Forelimb muscle (tissue), 1 donor: ENCODE measurements at places on chromosomes 1 and 21. TPM values are rescaled to one million over a fixed set of nuclear protein-coding genes. Genes with fewer than 3 reads are reported as not detected.

The SPATA21 gene
- polyA plus RNA-seq, result not detected

DNA sequence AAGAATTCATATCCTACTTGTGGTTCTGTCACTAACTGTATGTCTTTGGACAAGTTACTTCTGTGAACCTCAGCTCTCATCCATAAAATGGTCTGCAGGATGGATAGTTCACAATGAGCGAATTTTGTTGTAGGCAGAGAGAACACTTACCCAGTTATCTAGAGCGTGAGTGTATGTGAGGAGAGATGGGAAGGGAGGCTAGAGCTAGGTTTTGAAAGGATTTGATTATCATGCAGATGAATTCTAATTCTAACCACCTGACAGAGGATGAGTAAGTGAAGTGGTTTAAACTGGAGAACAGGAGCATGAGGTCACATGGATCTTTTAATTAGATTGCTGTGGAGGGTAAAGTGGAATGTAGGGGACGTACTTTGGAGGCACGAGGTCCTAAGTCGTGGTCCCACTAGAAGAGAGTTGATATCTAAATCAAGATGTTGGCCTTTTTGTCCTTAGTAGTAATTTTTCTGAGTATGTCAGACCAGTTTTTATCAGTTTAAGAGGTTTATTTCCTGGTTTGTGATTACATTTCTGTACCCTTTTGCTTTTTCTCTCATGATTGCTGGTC, 5.0 kb downstream of the SUCO start:
- DNase-seq, result no peak

- DNase-seq, result no peak
Measured at GRCh38 chr1:156172696-156173470, 19.5 kb downstream of the SEMA4A start.

- no peak for DNase-seq
Measured at GRCh38 chr1:155000726-155001424, 1.7 kb upstream of the ZBTB7B start.
